Transverse colon (tissue), 4 donors: ENCODE measurements at places on chromosomes 11 and 22. TPM values are rescaled to one million over a fixed set of nuclear protein-coding genes. Genes with fewer than 3 reads are reported as not detected.

- H3K36me3 ChIP-seq, result no peaks in the 10 kb centered on the region
- no peak overlapping the region for H3K4me3 ChIP-seq
- DNase-seq, result no peak
- H3K4me1 ChIP-seq, result no peaks in the 10 kb centered on the region
Observed at GRCh38 chr11:60757231-60757800, 649 bp downstream of the MS4A15 start.

GRCh38 chr11:48008951-48009270 lies 28.6 kb downstream of the PTPRJ start:
- H3K4me3 ChIP-seq, result no peak overlapping the region
- DNase-seq, result no peak
- no peaks in the 10 kb centered on the region for H3K36me3 ChIP-seq
- H3K27me3 ChIP-seq, result no peaks in the 10 kb centered on the region
- no peak overlapping the region for H3K27ac ChIP-seq

GRCh38 chr11:12968101-12968500 lies 41.0 kb upstream of the RASSF10 start:
- H3K27ac ChIP-seq, result no peak overlapping the region
- H3K4me3 ChIP-seq, result no peak overlapping the region
- no peak for DNase-seq
- no peaks in the 10 kb centered on the region for H3K27me3 ChIP-seq
- H3K36me3 ChIP-seq, result no peaks in the 10 kb centered on the region

DNA sequence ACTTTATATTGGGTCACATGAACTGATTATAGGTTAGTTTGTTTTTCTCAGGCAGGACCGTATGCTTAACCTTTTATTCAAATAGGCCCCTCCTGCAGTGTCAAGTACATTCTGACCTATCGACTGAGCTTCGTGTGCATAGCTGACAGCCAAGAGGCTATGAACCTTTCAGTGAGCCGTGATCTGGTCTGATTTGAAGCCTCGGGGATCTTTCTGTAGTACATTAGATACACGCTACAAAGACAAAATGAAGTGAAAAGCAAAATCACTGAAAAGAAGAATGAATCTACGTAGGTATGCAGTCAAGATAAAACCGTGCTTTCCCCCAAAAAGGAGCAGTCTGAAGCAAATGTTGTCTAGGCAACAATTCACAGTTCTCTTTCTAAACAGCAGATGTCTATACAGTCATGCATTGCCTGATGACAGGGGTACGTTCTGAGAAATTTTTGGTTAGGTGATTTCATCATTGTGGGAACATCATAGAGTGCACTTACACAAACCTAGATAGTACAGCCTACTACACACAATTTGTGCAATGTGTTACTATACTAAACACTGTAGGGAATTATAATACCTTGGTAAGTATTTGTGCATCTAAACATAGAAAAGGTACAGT lies 18.1 kb downstream of the JHY start:
- no peak overlapping the region for H3K27ac ChIP-seq
- no peaks in the 10 kb centered on the region for H3K4me1 ChIP-seq

GRCh38 chr22:43346521-43346929 lies 3.4 kb upstream of the SCUBE1 start:
- H3K36me3 ChIP-seq, result no peaks in the 10 kb centered on the region
- DNase-seq, result peak; percentile 61
- peaks cover 7% of the 10 kb centered on the region for H3K4me1 ChIP-seq
- peaks cover 57% of the 10 kb centered on the region for H3K27me3 ChIP-seq
- H3K4me3 ChIP-seq, result no peak overlapping the region

- no peak overlapping the region for H3K4me3 ChIP-seq
- H3K4me1 ChIP-seq, result peaks cover 15% of the 10 kb centered on the region
- DNase-seq, result no peak
- H3K27me3 ChIP-seq, result peaks cover 97% of the 10 kb centered on the region
Observed at GRCh38 chr11:8267831-8268529, 4.3 kb upstream of the LMO1 start.

DNA sequence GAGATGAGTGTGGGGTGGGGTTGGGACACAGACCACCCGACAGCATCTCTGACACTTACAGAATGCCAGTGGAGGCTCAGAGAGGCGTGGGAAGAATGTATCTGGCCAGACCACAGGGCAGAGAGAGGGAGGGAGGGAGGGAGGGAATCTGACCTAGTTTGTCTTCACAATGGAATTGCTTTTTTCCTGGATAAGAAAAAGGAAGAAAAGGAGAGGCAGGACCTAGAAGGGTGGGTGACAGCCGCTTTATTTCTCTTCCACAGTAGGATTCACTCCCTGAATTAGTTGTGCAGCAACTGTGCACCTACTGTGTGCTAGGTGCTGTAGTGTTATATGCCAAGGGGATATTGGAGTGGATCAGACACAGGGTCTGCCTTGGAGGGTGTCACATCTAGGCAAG lies 3.7 kb downstream of the KCNK4 start:
- no peak for DNase-seq
- no peak overlapping the region for H3K27ac ChIP-seq
- H3K36me3 ChIP-seq, result no peaks in the 10 kb centered on the region
- H3K27me3 ChIP-seq, result peaks cover 99% of the 10 kb centered on the region
- peaks cover 29% of the 10 kb centered on the region for H3K4me1 ChIP-seq

DNA sequence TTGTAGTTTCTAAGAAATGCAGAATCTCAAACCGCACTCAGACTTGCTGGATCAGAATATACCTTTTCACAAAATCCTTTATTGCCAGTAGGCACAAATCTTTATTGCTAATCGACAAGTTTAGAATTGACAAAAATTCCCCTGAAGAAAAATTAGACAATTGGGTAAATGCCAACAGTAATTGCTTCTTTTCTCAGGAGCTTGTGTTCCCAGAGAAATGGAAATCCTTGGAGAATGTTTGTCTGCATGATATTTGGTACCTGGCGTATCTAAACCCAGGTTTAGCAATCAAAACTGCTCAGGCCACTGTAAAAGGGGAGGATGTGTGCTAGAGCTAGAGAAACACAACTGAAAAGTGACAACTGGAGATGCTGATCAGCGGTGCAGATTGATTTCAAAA lies at the start of gene OR8G5:
TSS of gene OR8G5 (plus strand) at position 301 of the 400 bp plus-strand sequence. CDS start 8,556 bp downstream, outside the sequence.
- no peaks in the 10 kb centered on the region for H3K36me3 ChIP-seq
- no peaks in the 10 kb centered on the region for H3K27me3 ChIP-seq
- H3K4me3 ChIP-seq, result no peak within 1 kb of the TSS
- H3K4me1 ChIP-seq, result no peaks in the 10 kb centered on the region
- H3K27ac ChIP-seq, result no peak within 1 kb of the TSS

DNA sequence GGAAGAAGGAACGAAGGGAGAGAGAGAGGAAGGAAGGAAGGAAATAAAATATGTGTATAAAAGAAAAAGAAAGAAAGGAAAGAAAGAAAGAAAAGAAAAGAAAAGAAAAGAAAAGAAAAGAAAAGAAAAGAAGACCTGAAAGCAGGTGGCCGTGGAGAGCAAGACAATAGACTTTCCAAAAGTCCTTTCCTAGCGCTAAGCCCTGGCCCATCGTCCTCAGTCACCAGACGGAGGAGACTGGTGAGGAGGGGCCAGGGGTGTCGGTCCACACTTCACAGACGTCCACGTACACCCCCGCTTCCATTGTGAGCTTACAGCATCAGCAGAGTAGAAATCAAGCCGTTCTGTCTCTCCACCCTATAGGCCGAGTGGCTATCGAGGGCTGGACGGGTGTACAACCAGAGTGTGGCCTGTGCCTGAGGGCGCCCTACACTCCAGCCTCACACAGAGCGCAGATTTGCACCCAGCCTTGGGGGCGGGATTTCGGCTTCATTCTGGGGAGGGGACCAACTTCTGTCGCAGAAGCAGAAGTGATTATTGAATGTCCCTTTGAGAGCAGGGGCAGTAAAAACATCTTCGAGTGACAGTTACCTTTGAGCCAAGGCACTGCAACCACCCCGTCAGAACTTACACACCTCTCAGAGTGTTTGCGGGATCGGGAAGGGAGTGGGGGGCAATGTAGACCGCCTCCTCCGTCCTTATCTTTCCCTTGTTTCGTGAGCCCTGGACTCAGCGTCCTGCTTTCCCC lies 2.0 kb upstream of the BSX start:
- H3K4me3 ChIP-seq, result peak overlapping the region; percentile 70
- H3K36me3 ChIP-seq, result no peaks in the 10 kb centered on the region
- H3K27me3 ChIP-seq, result peaks cover 100% of the 10 kb centered on the region
- no peak overlapping the region for H3K27ac ChIP-seq
- peaks cover 13% of the 10 kb centered on the region for H3K4me1 ChIP-seq

DNA sequence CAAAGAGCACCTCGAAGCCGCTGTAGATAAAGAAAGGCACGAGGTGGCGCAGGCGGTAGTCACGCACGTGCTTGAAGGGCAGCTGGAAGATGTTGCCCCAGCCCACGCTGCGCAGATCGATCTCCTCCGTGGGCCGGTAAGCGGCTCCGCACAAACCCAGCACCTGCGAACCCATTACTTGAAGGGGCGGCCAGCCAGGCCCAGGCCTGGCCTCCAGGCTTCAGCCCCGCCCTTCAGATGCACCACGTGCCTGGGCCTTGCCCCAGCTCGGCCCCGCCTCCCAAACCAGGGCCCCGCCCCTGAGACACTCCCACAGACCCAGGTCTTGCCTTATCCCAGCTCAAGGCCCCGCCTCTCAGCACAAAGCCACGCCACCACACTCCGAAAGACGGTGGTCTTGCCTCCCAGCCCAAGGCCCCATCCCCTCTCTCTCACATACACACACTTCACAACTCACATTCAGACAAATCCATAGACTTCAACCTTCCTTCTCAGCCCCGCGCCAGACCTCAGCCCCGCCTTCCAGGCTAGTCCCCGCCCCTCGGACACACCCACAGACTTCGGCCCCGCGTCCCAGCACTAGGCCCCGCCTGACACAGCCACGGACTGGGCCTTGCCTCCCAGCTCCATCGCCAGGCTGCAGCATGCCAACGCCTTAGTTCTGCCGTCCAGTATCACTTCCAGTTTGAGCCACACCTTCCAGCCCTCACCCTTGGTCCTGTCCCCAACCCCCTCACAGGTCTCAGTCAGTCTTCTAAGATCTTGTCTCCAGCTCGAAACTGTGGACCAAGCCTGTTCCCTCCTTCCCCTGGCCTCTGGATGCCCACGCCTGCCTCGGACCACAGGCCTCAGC lies 7.0 kb downstream of the UNC93B1 start:
- H3K27ac ChIP-seq, result peak overlapping the region; percentile 67
- DNase-seq, result peak; percentile 88
- no peaks in the 10 kb centered on the region for H3K36me3 ChIP-seq
- H3K4me1 ChIP-seq, result peaks cover 4% of the 10 kb centered on the region
- no peaks in the 10 kb centered on the region for H3K27me3 ChIP-seq

DNA sequence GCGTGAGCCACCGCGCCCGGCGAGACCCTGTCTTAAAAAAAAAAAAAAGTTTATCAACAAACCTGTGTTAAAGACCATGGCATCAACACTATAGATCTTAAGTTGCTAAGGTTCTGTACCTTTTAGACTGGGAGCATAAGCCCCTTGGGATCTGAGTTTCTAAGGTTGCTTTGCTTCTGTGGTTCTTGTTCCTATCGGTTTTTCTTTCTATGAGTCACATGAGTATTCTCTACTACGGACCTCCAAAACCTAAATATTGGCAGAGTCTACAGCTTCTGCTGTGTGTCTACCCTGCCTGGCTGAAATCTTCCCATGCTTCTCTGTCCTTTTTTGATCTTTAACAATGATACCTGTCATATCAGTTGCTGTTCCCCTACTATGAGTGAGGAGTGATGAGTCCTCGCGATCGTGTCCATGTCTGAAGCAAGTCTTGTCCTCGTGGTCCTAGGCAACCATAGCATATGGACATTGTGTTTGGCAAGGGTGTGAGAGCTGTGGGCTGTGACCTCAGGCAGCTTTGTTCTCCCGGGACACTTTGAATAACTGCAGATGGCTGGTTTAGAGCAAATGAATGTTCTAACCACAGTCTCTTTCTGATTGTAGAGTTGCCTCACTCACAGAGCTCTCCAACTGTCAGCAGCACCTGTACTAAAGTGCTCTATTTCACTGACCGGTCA lies 9.0 kb upstream of the DLAT start:
- H3K27ac ChIP-seq, result peak overlapping the region; percentile 58
- no peaks in the 10 kb centered on the region for H3K27me3 ChIP-seq
- no peak for DNase-seq
- H3K4me1 ChIP-seq, result no peaks in the 10 kb centered on the region

DNA sequence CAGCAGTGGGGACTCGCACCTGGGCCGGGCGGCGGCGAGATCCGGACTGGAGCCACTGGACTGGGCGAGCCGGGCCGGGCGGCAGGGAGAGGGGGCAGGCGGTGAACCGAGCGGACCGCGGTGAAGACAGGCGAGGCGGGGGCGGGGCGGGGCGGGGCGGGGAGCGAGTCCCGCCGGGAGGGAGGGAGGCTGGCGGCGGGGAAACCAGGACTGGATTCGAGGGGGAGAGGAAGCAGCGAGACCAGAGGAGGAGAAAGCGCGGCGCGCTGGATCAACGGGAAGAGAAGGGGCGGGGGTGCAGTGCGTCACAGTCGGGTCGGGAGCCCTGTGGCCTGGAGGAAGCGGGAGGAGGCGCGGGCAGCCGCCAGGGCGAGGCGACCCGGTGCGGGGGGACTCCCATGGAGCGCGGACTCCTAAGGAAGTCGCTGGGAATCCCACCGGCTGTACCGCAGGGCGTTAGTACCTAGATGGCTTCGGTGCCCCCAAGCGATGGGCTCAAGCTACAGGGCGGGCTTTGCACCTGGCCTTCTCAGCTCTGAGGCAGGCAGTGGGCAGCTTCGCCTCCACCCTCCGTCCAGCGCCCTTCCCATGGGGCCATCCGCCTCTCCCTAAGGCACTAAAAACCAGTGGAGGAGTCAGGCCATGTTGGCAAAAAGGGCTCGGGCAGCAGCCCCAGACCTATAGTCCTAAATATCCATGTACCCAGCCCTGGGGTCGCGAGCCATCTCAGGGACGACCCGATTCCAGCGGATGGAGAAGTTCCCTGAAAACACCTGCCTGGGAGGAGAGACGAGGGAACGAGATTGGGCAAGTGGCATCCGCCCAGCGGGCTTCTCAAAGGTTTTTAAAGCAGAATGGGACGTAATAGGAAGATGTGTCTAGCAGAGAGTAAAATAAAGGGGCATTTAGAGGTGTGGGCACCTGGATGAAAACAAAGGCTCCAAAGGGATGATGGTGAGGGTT lies at the start of gene TMEM121B:
TSS of gene TMEM121B (minus strand) at position 128 of the 963 bp plus-strand sequence. CDS start 233 bp downstream, outside the sequence.
- H3K4me3 ChIP-seq, result peak within 1 kb of the TSS; percentile 13
- H3K27ac ChIP-seq, result no peak within 1 kb of the TSS
- H3K27me3 ChIP-seq, result peaks cover 57% of the 10 kb centered on the region
- peak; percentile 47 for DNase-seq

- no peaks in the 10 kb centered on the region for H3K27me3 ChIP-seq
- no peak for DNase-seq
- H3K4me3 ChIP-seq, result peak overlapping the region; percentile 78
- no peaks in the 10 kb centered on the region for H3K36me3 ChIP-seq
Observed at GRCh38 chr11:66676931-66677598, 622 bp downstream of the RBM4B start.

The OR2D2 gene
- total RNA-seq, result not detected

The SYCE3 gene
- not detected for total RNA-seq

The CDON gene
- total RNA-seq, result 9.2 TPM

The CCDC188 gene
- total RNA-seq, result 0.41 TPM

The SPDYC gene
- not detected for total RNA-seq

The SLC7A4 gene
- not detected for total RNA-seq

The THRSP gene
- total RNA-seq, result not detected

The FAR1 gene
- 58.7 TPM for total RNA-seq

The DDX25 gene
- total RNA-seq, result not detected

The ARHGAP20 gene
- total RNA-seq, result 3.7 TPM
